T-cell (primary cell): ENCODE measurements at places on chromosomes 7 and 10.

DNA sequence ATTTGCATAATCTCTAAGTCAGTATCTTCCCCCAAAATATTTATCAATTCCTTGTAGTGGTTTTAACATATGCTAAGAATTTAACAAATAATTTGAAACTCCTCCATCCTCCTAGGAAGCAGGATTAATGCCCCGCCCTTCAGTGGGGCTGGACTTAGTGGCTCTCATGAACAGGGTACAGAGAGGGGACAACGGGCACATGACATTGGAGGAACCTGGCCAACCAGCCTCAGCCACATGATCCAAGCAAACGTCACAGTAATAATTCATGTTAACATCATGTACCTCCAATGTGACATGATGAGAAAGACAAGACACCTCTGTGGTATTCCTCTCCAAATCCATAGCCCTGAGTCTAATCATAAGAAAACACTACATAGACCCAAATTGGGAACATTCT is 50.5 kb downstream of the NUDCD3 start:
- no peak for DNase-seq

- no peak for DNase-seq
These were observed 41.1 kb downstream of the TMEM270 start for GRCh38 chr7:73901823-73902597.

- DNase-seq, result no peak
These were observed 36.6 kb downstream of the CRHR2 start for GRCh38 chr7:30645661-30646060.

GRCh38 chr7:117837841-117838240 is 35.4 kb downstream of the CTTNBP2 start:
- no peak for DNase-seq

DNA sequence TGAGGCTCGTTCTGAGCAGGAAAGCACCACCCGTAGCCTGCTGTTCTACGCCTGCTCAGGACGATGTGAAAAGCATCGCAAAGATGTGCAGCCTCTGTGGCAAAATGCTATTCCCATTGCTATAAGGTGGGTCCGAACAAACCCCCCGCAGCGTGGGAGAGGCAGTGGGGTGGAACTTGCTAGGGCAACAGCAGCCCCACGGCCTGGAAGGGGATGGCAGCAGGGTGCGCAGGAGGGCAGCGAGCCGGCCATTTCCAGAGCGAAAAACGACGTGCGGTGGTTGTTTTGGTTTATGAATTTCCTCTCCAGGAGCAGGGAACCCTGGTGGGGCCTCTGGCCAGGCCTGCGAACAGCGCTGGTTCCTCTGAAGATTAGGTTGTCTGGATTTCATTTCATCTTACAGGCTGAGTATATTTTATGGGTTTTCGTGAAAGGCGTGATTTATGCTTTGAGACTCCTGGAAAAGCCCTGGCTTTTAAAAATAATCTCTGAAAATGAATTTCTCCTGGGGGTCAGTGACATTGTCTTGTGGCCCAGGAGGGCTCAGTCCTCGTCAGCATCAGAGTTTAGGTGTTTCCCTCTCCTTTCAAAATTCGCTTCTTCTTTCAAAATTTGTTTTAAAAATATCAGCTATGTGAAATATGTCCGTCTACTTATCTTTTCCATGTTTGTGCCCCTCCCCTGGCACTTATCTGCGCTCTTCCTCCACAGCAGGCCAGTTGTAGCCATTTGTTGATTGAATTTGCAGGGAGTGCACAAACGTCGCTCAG is 42.3 kb upstream of the UBE3C start:
- DNase-seq, result no peak

DNA sequence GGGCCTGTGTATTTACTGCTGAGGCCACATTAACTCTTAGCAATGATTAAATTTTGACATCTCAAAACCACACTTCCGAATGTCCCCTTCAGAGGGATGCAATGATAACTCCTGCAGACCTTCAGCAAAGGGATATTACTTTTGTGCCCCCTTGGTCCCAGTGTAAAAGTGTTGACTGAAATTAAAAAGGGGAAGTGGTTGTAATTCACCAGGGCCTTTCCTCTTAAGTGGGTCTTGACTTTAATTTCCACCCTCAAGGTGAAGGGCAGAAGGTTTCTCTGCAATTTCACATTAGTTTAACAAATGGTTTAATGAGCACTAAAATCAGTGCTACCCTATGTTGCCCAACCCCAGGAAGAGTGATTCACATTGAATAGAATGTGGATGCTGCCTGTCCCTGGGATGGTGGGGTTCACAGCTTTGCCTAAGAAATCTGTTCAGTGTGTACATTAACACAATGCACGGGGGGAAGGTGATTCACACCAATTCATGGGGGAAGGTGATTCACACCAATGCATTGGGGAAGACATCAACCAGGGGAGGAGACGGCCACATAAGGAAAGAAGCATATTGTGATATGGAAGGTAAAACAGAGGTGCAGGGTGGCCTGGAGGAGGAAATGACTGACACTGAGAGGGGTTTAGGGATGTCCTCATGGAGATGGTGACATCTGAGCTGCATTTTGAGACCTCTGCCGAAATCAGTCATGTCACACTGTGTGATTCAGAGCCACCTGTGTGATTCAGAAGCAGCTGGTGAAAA is 19.4 kb upstream of the TNS3 start:
- no peak for DNase-seq

GRCh38 chr7:138565071-138565450 is 105.0 kb downstream of the TRIM24 start:
- DNase-seq, result no peak

GRCh38 chr7:80999771-81000170 is 80.9 kb upstream of the SEMA3C start:
- no peak for DNase-seq

DNA sequence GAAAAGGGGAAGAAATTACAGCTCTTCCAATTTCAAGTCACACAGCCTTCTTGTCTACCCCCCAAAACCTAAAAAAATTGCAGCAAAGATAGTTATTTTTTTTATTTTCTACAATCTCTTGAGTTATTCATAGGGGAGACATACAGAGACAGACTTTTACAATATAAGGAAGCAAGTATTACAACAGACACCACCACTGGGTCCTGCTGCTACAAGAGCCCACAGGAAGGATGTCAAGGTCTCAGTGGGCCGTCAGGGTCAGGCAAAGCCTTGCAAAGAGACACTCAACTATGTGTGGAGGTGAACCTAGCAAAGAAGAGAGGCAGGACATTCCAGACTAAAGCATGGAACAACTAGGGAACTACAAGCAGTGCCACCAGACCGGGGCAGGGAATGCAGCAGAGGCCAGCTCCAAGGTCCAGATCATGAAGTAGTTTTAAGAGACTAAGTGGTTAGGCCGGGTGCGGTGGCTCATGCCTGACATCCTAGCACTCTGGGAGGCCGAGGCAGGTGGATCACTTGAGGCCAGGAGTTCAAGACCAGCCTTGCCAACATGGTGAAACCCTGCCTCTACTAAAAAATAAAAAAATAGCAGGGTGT is 28.2 kb upstream of the ZCCHC24 start:
- DNase-seq, result no peak

GRCh38 chr7:98289333-98289875 is 7.9 kb downstream of the BRI3 start:
- no peak for DNase-seq

GRCh38 chr10:14414901-14415300 is 84.2 kb upstream of the FRMD4A start:
- no peak for DNase-seq

DNA sequence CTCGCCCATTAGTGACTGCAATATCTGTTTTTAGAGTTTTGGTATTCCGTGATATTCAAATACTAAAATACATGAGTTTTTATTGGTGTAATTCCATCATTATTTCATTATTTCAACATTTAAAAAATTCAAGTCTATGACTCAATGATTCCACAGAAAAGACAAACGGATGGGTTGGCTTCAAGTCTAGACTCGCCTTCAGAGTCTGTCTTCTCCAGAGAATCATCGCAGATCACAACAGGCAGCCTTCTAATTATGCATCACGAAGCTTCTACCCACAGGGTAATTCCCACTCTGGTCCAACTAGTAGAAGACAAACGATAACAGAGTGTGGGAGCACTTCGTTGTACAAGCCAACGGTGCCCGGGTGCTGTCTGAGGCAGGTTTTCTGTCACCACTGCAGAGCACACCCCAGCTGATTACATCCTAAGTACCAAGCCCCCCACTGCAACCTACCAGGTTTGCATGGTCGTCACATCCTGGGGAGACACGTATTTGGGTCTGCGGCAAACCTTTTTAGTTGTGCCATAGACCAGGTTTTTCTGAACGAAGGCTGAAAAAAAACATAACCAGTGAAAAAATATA is 28.9 kb downstream of the PARP12 start:
- DNase-seq, result no peak

DNA sequence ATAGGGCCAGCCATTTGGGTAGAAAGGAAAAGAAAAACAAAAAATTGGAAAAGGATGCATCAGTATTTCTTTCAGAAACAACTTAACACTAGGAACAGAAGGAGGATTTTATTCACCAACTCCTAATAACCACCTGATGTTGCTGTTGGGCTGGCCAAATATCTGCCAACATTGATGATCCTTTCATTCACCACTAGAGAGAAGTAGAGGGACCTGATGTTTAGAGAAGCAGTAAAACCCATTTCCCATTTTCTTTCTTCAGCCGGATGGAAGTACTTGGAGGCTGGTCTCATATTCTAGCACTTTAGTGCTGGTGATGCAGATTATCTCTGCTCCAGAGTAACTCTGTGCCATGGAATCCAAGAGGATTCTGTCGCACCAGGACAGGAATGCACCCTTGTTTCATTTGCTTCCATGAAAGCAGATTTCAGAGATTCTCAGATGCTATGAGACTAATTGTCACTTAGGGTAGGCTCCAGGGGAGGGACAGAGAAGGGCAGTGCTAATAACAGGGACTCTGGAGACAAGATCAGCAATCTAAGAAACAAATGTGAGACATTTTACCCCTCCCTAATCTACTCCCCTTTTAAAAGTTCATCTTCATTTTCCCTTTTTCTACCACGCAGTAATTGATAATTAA is 3.1 kb downstream of the KLLN start:
- DNase-seq, result no peak

DNA sequence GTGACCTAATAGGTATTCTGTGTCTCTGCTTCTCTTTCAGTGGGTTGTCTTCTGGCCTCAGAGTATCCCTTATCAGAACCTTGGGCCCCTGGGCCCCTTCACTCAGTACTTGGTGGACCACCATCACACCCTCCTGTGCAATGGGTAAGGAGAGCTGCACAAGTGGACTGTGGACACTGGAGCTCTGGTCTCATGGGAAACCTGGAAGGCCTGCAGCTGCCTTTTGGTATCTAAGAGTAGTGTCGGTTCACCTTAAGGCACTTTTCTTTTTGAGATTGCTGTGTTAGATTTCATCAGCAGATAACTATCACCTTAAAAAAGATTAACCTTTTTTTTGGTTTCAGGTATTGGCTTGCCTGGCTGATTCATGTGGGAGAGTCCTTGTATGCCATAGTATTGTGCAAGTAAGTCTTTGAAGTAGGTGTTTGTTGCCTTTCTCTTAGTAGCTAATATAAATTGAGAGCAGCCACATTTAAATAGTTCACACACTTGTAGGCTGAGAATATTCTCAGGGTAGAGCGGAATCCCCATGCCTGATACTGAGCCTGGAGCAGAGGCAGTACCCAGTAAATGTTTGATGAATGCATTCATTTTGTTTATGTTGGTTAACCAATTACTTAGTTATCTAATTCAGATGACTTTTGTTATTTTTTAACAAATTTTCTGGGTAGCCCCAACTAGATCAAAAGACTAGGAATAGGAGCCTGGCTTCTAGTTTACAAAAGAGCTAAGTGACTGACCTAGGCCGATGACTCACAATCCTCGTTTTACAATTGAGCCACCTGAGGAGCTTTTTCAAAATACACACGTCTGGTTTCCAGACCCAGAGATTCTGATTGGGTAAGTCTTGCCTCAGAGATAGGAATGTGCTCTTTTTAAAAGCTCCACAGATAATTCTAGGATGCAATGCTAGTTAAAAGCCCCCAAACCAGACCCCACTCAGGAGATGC is 3.6 kb downstream of the TMEM254 start:
- DNase-seq, result no peak
